ENCODE measurements at places on chromosomes 2 and 18.
A peak's percentile ranks its signal among the peaks of the same experiment; 100 is the strongest.

DNA sequence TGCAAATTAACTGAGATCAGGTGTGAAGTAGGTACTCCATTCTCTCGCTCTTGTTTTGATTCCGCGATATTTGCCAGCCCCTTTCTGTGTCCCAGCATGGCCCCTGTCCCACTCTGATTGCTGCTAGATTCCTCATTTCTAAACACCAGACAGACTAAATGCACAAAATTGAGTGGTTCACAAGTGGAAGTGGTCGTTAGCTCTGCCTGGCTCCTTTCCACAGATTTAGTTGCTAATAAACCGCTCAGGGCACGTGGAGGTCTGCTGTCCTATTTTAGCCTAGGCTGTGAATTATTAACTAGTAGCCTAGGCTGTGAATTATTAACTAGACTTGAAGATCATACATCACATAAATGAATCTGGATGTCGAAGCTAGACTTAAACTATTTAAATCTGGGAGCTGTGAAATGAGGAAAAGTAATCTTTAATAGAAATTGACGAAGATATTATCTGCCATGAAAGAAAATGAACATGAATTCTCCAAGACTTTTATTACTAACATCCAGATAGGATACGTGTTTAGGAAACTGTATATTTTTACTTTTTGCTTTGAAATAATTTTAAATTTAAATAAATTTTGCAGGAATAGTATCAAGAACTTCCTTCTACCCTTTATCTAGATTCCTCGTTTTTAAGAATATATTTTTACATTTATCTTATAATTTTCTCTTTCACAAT is 3.7 kb downstream of the IL1RL2 start:
- no peak for DNase-seq

DNA sequence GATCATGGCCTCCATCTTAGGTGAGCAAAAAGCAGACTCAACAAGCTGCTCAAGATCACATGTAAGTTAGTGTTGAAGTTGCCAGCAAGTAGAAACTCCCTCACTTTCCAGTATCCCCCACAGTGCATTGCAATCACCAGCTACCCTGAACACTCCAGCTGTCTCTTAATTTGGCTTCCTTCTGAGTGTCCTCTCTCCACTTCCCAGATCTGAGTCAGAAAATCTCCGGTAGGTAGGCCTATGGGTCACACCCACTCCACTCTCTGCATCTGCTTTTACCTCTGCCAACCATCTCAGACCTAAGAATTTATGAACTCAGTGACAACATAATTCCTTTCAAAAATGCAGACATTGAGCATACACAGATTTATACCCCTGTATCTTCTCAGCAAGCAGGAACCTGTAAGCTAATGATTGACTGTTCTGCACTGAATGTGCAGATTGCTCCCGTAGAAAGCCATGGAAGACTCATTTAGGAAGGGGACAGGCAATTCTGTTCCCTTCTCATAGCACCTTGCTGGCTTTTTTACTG is 656.9 kb downstream of the EPHA4 start:
- no peak for DNase-seq

DNA sequence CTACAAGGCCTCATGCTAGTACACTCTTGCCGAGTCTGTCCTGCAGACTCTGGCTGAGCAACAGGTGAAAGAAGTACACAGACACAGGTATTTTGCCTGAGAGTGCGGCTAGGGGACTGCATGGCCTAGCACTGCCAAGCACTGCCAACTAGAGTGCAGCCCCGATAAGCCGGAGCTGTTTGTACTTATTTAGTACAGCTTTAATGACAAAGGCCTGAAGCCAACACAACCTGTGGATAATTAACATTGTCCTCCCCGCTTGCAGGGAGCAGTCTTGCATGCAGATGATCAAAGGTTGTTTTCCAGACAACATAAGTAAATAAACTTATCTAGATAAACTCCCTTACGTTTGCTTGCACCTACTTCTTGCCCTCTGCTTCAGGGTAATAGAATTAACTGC is 63.7 kb upstream of the MMADHC start:
- no peak for DNase-seq

DNA sequence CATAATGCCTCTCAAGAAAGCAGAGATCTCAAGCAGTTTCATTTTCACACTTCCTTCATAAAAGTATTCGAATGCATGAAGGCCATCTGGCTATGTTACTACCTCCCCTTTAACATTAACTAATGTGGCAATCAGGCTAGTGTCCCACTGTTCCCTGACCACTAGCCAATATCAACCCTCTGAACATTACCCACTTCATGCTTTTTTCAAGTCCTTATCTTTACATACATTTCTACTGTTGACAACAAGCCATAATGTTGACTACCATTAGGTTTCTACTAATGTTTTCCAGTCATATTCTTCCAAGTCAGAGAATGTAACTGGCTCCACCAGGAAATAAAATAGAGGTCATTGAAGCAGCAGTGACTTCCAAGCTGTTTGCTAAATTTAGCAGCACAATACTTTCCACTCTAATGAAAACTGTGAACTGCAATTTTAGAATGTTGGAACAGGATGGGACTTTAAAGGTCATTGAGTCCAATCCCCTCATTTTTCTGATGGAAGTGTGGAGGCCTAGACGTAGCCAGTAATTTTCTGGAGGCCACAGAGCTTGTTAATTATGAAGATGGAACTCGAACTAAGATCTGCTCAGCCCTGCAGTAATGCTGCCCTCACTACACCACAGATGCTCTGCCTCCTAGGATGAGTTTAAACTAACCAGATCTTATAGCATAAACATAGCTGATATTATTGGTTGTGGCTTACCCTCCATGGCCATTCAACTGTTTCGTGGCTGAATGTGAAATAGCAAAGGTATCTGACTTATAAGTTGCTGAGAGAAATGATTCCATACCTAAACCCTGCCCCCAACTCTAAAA is 630 bp upstream of the PPP1R1C start:
- no peak for DNase-seq

DNA sequence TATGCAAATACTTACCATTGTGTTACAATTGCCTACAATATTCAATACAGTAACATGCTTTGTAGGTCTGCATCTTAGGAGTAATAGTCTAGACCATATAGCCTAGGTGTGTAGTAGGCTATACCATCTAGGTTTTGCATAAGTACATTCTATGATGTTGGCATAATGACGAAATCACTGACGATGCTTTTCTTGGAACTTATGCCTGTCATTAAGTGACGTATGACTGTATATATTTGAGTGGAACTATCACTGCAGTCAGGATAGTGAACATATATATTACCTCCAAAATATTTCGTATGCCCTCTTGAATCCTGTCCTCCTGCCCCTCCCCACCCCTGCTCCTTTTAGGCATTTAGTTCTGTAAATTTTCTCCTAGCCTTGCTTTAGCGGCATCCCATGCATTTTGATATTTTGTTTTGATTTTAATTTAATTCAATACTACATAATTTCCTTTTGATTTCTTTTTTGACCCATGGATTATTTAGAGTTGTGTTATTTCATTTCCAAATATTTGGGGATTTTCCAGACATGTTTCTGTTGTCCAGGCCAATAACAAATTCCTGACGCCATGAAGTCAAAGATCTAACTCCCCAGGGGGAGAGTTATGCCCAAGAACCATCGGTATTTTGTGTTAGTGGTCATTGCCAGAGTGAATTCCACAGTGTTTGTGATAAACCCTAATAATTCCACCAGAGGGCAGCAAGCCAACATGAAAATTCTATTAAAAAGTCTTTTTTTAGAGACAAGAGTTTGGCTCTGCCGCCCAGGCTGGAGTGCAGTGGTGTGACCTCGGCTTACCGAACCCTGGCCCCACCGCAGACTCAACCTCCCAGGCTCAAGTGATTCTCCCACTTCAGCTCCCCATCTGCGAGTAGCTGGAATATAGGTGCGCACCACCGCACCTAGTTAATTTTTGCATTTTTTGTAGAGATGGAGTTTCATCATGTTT is 24.2 kb upstream of the CASP8 start:
- DNase-seq = peak; percentile 76

DNA sequence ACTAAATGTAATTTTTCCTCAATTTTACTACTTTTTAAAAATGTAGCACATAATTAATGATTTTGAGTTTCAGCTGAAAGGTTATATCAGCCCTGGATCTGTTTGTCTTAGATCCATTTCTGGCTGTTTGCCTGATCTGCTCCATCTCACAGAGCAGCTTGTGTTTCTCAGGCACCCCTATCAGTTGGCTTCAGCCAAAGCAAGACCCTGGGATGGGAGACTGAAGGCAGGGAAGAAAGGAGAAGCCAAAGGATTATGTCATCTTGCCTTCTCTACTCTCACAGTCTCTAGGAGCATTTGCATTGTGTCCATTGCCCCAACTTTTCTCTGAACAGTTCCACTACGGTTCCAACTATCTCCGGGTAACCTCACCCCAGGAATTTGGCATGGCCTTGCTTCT is 110.5 kb downstream of the CCDC148 start:
- DNase-seq = no peak

GRCh38 chr2:148893906-148894305 is 18.9 kb downstream of the KIF5C start:
- DNase-seq = no peak

- DNase-seq = no peak
Measured at GRCh38 chr18:42271647-42272414, 316.8 kb downstream of the PIK3C3 start.

DNA sequence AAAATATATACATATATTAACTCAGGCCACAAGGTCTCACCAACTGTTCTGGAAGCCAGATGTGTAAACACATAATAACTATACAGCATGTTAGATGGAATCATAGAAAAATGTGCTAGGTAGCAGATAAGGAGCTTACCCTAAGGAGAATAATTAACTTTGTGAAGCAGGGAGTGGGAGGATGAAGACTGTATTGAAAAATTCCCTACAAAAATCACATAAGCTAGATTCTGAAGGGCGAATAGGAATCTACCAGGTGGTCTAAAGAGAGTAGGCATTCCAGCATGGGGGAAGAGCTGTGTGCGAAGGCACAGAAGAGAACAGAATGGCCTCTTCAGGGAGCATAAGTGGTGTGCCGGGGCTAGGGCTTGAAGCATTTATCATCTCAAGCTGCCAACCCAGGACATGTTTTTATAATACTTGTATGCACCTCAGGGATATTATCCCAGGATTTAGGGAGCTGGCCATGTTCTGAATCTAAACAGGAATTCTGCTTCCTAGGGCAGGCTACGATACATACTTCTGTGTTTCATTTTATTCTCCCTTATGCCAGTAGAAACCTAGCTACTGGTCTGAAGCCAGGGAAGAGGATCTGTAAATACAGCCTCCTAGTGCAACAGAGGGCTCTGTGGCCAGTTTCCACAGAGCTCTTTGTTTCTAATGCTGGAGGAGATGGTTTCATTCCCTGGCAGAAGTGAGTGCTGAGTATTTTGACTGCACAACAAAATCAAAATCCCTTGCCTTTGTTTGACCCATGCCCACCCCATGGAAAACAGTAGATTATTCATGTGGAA is 56.7 kb downstream of the NEMP2 start:
- no peak for DNase-seq

DNA sequence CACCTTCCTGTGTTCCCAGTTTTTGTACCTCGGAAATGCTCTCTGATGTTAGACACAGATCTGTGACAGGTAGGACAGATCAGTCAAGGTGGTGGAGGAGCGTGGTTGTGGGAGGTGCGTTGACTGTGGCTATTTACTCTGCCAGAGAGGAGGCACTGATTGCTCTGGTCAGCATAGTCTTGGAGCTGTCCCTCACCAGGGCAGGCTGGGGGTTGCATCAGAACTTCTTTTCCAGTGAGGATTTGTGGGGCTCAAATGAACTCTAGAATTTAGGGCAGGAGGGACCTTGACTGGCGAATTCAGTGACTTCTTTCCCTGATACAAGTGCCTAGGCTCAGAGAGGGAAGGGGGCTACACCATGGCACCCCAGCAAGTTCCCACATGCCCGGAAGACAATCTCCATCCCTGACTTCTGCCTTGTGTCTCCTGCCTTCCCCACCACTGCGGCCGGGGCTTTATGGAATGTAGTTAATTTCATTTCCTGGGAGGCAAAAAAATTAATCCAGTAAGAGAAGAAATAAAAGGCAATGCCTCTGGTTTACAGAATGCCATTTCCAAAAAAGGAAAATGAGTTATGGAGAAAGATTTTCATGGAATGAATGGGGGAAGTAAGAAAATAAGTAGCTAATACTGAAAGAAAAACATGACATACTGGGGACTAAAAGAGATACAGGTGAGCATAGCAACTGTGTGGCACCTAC is 26.1 kb downstream of the NIFK start:
- DNase-seq = peak; percentile 13

GRCh38 chr18:34444622-34445021 is 219.9 kb upstream of the NOL4 start:
- no peak for DNase-seq

GRCh38 chr2:118040891-118041290 is 27.0 kb upstream of the CCDC93 start:
- no peak for DNase-seq

All from activated effector memory CD4-positive, alpha-beta T cell treated with anti-CD3 and anti-CD28 coated beads, Interleukin-2, amount 50 U/mL, for 16 hours (primary cell).